Stimulated activated CD8-positive, alpha-beta memory T cell treated with anti-CD3 and anti-CD28 coated beads, Interleukin-2, amount 100 ng/mL, for 48 hours (primary cell): ENCODE measurements at places on chromosomes 1 and 21.

DNA sequence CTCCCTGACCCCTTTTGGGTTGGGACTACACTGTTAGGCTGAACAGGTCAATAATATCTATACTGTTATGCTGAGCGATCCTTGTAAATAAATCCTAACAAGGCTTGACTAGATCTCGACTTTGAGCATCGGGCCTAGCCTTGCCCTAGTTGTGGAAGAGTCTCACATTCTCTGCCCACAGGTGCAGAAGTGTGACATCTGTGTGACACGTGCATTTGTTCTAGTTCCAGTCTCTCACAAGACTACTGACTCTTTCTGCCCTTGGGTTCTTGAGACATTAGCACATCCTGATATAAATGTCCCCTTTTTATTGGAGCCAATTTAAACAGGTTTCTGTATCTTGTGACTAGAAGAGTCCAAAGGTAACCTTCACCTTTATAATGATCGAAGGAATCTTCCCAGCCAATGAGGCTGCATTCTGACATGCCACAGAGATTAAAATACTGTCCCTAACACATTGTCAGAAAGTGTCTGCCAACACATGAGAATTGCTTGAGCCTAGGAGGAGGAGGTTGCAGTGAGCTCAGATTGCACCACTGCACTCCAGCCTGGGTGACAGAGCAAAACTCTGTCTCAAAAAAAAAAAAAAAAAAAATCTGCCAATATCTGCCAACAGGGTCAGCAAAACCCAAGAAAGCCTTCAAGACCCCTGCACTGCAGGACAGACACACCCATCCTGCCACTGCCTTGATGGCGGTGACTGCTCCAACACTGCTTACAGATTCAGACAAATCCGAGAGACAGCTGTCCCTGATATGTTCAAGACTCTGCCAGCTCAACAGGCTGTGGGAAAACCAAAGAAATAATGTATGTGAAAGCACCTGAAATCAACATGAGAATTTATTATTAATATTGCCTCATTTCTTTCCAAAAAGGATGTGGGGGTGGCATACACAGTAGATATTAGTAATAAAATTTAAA, 56.5 kb upstream of the PSEN2 start:
- DNase-seq, result no peak

GRCh38 chr1:111234866-111235265, 7.4 kb downstream of the CHI3L2 start:
- no peak for DNase-seq

- no peak for DNase-seq
Observed at GRCh38 chr1:102853701-102854187, 254.6 kb downstream of the COL11A1 start.

- no peak for DNase-seq
Observed at GRCh38 chr21:45319461-45320211, 31.9 kb upstream of the POFUT2 start.

- no peak for DNase-seq
Observed at GRCh38 chr1:221868593-221869303, 126.9 kb upstream of the DUSP10 start.

DNA sequence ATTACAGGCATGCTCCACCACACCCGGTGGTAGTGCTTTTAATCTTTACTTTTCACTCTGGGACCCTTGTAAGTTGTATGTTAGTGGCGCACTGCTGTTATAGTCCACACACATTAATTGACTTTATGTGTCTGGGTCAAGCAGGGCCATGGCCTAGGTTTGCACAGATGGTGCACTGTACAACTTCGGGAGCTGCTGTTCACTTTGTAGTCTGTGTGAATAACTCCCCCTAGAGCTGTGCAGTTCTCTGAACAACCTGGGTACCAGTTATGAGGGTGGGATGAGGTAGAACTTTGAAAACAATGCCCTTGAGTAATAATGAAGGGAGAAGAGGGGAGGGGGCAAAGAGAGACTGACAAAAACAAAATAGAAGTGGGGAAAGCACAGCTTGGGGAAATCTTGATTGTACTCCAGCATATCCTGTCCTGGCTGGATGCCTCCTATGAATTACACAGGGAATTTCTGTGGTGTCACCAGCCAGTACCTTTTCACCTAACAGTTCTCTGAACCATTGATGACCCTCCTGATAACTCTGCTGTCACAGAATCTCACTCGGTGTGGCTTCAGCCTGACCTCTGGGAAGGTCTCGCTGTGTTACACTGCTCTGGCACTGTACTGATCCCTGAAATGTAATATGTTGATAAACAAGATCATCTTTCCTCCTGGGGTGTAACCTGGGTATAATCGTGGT, 2.2 kb downstream of the PTGFRN start:
- DNase-seq, result no peak

DNA sequence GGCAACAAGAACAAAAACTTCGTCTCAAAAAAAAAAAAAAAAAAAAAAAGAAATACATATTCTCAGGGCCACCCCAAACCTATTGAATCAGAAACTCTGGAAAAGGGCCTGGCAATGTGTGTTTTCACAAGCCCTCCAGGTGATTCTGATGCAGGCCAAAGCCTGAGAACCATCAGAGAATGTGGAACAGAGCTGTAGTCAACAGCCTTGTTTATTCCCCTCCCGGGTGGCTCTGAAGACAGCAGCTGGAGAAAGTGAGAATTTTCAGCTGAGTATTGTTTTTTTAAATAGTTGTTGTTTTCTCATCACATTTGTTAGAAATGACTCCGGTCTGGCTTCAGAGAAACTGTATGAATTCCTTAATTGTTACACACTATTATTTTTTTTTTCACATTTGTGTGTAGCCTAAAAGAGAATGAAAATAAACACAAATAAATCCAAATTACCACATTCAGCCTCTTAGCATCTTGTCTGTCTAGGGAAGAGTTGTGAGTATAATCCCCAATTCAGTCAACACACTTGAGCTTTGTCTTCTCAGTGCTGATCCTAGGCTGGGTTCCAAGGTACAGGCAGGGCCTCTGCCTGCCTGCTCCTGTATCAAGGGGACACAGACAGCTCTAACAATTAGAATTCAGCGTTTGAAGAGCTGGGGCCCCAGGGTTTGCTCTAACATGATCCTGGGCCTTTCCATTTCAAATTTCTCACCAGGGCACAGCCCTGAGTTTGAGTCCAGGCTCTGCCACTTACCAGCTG, 6.6 kb upstream of the AZIN2 start:
- no peak for DNase-seq

DNA sequence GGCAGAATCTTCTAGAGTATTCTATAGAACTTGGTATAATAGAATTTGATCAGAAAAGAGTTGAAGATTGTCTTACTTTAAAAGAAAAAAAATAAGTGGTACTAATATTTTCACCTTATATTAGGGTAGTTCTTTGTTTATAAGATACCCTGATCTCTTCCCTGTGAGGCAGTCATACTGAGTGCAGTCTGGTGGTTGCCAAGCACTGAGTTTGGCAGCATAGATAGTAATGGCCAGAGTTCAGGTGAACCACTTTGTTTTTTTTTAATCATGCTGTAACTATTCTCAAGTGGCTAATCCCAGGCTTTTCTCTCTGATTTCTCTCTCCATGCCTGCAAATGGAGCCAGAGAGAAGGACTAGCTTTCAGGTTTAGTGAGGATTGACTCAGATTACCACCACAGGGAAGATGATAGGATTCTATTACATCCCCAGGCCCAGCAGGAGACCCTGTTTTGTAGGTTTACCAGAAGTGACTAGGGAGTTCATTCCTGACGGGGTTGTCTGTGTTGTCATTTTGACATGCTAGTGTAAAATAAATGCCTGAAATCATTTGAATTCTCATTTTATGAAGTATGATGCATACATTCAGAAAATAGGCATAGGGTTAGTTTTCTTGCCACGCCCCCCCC, 16.7 kb downstream of the KDM1A start:
- no peak for DNase-seq

DNA sequence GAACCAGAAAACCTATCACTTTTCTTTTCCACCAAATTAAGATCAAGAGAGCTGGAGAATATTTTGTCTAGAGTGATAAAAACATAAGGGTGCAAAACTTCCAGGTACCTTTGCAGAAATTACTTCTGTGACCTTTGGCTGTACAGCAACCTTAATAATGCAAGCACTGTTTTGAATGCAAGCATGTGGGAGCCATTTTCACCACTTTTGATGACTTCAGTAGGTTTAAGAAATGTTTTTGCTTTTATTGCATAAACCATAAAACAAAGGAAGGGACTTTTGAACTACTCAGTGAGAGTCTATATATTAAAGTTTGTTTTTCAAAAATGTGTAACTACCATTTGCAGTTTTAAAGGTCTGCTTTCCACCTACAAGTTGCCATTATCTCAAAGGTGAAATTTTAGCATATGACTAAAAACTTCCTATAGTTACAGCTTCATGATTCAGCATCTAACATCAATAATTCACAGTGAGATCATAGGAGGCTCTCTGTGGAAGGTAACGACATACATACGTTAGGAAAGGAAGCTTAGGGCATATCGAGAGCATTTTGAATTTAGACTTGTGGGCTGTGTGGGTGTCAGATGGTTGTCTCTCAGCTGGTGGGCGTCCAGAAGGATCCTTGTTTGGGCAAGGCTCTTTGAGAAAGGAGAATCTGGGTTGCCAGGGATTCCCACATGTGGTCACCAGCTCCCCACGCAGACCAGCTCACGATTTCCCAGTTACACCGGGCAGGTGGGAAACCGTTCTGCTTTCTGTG, 1.1 kb upstream of the GADD45A start:
- peak; percentile 21 for DNase-seq

- no peak for DNase-seq
Observed at GRCh38 chr1:115280064-115280463, 58.0 kb downstream of the NGF start.

- DNase-seq, result no peak
Observed at GRCh38 chr1:198638894-198639635, at the start of gene PTPRC. PTPRC (plus strand) TSS chr1:198639040; CDS start chr1:198639269, 229 bp downstream.

- no peak for DNase-seq
Observed at GRCh38 chr1:30798389-30799232, 41.0 kb upstream of the LAPTM5 start.

GRCh38 chr1:201348211-201348566, 29.3 kb downstream of the TNNT2 start:
- DNase-seq, result no peak

- DNase-seq, result no peak
Observed at GRCh38 chr1:20100632-20101355, 18.5 kb downstream of the PLA2G2D start.

GRCh38 chr1:47031059-47031458, 7.6 kb downstream of the CYP4X1 start:
- DNase-seq, result no peak

DNA sequence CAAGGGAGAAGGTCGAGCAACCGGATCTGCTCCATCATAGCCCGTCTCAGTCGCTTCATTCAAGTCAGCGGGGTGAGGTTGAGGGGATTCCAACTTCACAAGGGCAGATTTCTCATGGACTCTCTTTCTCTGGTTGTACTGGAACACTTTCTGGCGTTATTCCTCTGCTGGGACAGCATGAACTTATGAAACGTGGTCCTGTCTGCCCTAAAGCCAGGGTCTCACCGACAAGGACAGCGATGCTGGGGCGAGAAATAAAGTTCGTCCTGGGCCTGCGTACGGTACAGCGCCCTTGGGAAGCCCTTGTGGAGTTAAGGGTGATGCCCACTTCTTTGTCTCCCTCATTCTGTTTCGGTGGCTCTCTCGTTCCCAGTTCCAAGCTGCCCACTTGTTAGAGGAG, 1.3 kb upstream of the FLVCR1 start:
- DNase-seq, result no peak

DNA sequence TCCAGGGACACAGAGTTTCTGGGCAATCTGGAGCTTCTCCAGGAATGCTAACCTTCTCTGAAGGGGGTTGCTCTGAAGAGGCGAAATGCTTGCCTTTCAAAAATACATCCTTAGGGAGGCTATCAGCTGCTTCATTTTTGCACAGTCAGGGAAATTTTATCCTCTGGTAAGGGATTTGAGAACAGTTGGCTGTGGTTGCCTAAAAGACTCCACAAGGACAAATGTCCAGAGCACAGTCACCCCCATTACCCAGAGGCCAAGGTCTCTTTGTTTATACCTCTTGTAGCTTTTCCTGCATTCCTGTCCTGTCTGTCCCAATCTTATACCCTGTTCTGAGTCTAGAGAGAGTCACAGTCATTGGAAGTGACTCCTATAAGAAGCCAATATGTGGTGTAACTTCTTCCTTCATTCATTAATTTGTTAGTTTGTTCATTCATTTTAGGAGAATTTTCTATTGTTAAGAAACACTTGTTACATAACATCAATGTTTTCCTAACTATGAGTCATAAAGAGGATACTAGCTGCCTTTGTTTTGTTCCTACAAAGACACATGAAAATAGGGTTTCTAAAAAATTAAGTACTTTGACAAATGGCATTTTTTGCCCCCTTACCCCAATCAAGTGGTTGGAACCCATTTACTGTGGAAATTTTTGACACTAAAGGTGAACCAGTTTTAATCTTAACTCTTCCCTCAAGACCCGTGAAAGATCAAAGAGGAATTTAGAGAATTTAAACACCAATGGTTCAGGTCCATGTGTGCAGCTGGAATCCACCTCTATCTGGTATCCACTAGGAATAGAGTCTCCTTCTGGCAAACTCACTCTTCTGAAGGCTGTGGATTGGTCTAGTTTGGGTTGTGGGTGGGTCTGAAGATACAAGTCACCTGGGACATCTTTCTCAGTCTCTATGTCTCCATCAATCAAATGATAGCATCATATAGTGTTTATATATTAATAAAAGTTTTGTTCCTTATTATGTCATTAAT, 47.1 kb downstream of the GPR88 start:
- no peak for DNase-seq

GRCh38 chr1:22772014-22772413, 61.4 kb downstream of the EPHB2 start:
- DNase-seq, result no peak

DNA sequence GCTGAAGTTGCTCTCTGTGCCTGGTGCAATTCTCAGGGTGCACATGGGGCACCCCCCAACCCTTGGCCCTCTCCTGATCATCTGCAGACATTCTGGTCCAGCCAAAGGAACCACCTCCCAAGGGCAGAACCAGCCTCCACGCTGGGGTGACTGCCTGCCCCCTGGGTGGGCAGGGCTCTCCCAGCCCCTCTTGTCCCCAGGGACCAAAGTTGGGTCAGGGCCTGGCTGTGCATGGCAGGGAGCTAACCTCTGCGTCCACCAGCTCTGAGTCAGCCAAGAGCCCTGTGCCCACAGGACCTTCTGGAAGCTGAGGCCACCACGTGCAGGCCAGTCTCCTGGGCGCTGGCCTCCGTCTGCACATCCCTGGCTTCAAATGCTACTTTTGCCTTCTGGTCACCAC, 101.9 kb downstream of the SIK1 start:
- no peak for DNase-seq

GRCh38 chr21:27570306-27570868, 603.5 kb upstream of the ADAMTS5 start:
- no peak for DNase-seq
